Urinary bladder (tissue), 4 donors: ENCODE measurements at places on chromosomes 1 and 21. TPM values are rescaled to one million over a fixed set of nuclear protein-coding genes. Genes with fewer than 3 reads are reported as not detected.

DNA sequence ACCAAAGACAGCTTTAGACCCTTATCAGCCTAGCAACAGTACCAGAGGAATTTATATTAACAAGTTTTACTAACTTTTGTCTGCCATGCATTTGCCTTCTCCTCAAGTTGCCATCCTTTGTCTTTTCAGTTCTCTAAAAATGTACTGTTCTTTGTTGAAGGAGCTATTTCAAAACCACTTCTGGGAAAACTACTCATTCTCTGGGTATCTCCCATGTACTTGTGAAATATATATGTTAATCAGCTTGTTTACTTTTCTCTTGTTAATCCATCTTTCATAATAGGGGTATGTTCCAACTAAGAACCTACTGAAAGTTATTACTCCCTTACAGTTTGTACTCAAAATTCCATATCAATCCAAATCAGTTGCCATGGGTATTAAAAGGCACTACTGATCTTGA, 16.3 kb downstream of the DPYD start:
- DNase-seq, result no peak

DNA sequence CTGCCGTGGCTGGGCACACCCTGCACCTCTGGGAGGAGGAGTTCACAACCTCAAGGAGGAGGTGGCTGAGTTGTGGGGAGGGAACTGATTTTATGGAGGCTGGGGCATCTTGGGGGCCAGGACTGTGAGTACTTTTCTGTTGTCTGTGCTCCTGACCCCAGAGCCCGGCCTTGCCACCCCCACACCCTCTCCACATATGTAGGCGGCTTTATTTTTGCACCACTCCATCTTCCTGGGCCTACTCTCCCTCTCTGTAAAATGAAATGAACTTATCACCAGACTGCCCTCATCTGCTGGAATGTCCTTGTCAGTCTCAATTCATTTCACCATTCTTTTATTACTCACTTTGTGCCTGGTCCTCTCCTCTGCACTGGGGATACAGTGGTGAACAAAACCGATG, 12.8 kb downstream of the FOXD2 start:
- DNase-seq, result no peak

- DNase-seq, result no peak
Measured at GRCh38 chr1:165886983-165887382, 59.6 kb downstream of the UCK2 start.

- DNase-seq, result no peak
Measured at GRCh38 chr21:44425895-44426662, 29.2 kb upstream of the LRRC3 start.

GRCh38 chr1:50820545-50820944, 139.5 kb downstream of the FAF1 start:
- DNase-seq, result no peak

Gene TAS1R1
- polyA plus RNA-seq, result 0.06 TPM

Gene SLC1A7
- polyA plus RNA-seq, result 0.29 TPM
